AG09319 (cell line): ENCODE measurements at places on chromosomes 7 and 10.

DNA sequence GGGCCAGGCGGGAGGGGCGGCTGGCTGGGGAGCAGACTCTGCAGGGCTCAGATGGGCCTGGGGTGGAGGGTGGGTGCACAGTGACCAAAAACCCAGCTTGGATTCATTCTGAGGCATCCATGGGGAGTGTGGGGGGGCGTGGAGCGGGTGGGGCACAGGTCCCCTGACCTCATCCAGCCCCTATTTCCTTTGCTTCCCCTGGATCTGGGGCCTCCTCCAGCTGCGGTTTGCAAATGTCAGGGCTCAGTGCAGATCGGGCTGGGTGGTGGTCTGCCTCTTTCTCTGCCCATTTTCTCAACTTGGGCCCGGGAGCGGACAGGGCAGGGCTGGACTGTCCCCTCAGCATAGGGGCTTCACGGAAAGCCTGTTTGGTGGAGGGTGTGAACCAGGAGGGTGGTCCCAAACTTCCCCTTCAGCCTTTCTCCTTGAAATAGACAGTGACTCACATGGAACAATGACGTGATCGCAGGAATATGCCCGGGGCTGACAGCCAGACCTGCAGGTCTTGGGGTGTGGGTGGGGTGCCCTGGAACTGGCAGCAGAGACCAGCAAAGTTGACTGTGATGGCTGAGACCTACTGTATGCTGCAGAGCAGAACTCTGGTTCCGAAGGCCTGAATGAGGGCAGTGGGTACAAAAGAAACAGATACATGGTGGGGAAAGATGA, 72.9 kb upstream of the PODXL start:
- DNase-seq: no peak

- no peak for DNase-seq
Measured at GRCh38 chr10:122490786-122491680, 29.7 kb downstream of the HTRA1 start.

DNA sequence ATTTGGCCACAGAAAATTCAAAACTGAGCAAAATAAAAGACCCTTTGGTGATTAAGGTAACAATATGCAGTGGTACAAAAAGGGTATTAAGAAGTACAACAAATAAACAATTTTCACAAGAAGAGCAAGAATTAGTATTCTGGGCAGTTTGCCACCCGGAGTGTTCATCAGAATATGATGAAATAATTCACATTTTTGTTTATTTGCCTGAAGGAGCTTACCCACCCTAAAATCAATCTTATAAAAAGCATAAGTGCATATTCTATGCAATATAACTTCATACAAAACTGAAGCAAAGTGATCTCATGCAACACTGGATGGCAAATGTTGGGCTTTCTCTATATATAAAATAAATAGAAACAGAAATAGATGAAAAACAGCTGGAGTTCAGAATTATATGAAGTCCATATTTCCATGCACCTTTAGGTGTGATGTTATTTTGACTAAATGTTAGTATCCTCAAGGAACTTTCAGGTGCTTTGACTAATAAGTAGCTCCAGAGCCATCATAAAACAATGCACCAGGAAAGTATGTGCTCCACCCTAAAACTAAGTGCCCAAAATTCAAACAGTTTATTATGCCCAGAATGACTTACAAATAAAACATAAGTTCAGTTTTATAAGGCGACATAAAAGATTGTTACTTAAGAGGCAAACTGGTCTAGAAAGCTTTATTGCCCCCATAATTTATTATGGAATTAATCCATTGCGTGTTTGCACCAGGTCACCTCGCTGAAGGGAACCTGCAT, 474.3 kb downstream of the SEMA3D start:
- no peak for DNase-seq

DNA sequence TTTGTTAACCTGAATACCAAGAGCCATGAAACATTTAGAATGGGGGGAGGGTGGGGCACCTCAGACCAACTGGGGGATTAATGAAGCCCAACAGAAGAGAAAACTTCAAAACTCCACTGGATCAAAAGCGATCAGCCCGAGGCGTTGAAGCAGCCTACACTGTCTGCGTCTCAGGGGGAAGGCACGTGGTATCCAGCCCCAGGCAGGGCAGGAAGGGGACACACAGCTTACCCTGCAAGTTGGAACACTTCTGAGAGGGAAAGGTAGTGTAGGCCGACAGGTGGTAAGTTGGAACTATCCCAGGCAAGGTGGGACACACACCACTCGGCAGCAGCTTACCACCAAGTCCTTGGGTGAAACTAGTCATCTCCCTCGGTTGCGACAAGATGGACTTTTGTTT, 102.9 kb downstream of the TAX1BP1 start:
- DNase-seq: no peak

DNA sequence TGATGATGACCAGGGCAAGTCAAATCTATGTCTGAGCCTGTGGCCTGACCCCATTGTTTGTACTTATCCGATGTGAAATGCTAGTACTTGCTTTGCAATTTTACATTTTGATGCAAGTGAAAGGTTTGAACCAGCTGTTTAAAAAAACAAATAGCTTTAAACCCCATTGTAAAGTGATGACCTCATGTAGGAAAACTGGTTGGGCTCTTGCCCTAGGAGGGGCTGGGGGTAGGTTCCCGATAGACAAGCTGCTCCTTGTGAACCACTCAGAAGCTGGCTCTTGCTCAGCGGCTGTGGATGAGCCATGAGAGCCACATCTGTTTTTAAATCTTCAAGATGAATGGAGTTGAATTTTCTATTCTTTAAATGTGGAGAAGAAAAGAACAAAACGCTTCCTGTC, 185.3 kb downstream of the WDR11 start:
- DNase-seq: no peak

- DNase-seq: no peak
Measured at GRCh38 chr7:139231513-139232376, 708 bp downstream of the UBN2 start.

GRCh38 chr7:151730591-151730990, 146.3 kb downstream of the PRKAG2 start:
- DNase-seq: no peak

- DNase-seq: no peak
Measured at GRCh38 chr7:30928254-30928872, 16.7 kb downstream of the AQP1 start.

GRCh38 chr10:77532068-77532467, 105.5 kb downstream of the KCNMA1 start:
- DNase-seq: peak; percentile 46

DNA sequence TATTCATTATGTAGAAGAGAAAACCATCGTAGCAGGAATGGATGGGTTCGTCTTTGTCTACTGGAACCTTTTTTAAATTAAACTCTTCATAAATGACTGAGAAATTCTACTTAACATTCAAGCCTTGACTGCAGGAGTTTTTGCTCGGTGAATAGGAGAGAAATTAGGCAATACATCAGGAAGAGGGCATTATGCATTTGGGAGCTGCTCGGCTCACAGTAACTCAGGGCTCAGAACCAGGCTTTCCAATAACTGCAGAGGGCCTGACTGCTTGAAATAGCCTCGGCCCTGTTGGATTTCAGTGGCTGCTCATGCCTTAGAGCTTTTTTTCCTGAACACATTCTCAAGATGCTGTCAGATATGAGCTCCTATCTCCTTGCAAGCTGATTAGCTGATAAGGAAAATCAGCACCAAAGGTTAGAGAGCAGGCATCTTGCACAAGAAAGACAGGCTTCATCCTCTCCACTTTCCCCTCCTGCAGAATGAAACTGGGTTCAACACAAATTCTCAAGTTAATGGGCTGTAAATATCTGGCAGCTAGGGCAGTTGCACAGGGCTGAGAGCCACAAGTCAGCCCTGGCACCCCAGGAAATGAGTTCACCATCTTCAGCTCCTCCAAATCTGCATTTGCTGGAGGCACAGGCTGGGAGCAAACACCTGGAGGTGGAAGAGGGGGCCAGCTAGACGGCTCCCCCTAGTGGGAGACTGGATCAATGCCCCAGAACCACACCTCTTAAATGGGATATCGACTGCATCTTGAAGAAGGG, 24.3 kb downstream of the TECTB start:
- peak; percentile 20 for DNase-seq

- no peak for DNase-seq
Measured at GRCh38 chr7:94314413-94315410, 80.0 kb upstream of the COL1A2 start.

DNA sequence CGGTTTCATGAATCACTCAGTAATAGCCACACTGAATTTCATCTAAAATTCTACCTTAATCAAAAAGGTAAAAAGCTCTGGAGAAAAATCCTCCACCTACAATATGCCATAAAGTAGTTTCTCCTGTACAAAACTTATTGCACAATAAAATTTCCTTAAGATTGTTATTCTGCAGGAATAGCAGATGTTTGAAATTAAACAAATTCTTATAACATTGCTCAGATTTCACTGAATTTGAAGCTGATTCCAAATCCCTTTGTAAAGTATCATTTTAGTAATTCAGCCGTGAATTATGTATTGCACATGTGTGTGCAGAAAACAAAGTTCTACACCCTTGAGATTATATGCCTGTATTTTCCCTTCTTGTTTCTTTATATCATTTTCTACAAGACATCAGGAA, 123.8 kb downstream of the AMPH start:
- DNase-seq: peak; percentile 10

DNA sequence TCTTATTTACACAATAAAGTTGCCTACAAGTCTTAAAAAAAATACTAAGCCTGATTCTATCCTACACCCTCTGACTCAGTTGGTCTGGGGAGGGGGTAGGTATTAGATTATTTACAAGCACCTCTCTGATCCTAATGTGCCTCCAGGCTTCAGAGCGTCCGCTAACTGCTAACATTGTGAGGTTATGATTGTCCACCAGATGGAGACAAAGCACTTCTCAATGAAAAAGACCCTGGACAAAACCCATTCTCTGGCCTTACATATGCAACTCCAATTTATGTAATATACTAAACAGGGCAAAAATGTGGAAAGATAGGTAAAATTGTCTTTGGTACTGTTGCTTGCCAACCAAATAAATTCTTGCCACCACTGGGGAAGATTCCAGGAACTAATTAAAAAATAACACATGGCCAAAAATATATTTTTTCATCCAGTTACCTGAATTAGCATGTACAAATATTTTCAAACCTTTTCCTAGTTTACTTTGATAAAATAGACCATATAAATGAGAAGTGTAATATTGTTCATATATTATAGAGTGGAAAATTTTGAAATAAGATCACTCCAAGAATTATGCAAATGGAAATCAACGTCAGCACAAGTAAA, 92.4 kb downstream of the KIF20B start:
- DNase-seq: peak; percentile 34

DNA sequence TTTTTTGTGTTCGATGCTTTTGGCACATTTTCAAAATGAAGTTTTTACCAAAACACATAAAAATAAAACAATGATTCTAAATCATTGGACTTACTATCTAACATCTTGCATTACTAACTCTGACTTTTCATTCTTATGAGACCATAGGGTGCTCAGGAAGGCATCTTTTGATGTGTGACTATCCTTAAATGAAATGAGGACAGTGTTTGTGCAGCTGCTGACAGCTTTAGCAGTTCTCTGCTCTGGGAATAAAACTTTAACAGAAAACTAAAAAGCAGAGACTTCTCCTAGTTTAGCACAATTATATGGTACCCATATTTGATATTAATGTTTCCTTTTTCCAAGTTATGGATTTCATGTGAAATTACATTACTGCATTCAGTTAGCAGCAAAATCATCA, 471.6 kb downstream of the ARL4A start:
- DNase-seq: no peak

DNA sequence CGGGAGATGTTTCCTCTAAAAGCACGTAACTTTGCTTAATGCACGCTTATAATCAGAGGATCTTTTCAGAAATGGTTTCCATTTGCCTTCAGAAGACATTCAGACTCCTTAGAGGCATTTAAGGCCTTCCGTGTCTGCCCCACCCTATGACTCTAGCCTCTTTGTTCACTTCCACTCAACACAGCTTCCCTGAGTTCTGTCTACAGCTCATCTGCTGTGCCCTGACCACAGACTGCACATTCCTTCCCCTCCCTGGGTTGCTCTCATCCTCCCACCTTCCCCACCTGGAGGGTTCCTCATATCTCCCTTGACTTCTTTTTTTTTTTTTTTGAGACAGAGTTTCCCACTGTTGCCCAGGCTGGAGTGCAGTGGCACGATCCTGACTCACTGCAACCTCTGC, 16.6 kb downstream of the FBH1 start:
- DNase-seq: no peak

- no peak for DNase-seq
Measured at GRCh38 chr7:44306606-44307005, 18.8 kb downstream of the CAMK2B start.
